ENCODE measurements at places on chromosomes 12 and 14. TPM values are rescaled to one million over a fixed set of nuclear protein-coding genes. Genes with fewer than 3 reads are reported as not detected.

DNA sequence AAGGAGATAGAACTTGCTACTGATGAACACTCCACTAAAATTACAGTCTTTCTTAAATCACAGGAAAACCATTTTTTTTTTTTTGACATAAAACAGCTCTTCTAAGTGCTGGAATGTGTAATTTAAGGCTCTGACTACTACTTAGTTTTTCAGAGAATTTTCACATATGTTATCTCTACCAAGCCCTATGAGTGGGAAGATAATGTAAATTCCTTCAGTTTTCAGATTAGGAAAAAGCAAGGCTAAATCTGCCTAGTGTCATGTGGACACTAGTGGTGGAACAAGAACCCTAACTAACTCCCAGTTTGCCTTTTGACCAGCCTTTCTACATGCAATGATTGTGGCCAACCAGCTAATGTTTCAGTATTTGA lies 37.3 kb upstream of the CSRP2 start:
- DNase-seq: no peak

Gene LMNTD1
- polyA plus RNA-seq: not detected

DNA sequence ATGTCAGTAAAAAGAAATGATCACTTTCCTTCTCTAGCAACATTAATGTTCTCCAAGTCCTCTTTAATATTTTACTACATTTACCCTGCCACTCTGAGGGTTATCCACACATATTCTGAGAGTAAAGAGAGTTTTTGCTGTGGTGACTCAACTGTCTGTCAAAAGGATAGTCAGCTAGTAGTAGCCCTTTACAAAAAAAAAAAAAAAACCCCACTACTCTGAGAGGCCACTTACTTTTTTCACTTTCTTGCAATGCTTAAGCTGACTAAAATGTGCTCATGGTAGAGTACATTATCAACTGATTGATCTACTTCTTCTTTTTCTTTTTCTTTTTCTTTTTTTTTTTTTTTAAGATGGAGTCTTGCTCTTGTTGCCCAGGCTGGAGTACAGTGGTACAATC lies 27.6 kb upstream of the PPM1A start:
- DNase-seq: no peak

- DNase-seq: no peak
Observed at GRCh38 chr14:54901380-54902142, 1.1 kb downstream of the GCH1 start.

DNA sequence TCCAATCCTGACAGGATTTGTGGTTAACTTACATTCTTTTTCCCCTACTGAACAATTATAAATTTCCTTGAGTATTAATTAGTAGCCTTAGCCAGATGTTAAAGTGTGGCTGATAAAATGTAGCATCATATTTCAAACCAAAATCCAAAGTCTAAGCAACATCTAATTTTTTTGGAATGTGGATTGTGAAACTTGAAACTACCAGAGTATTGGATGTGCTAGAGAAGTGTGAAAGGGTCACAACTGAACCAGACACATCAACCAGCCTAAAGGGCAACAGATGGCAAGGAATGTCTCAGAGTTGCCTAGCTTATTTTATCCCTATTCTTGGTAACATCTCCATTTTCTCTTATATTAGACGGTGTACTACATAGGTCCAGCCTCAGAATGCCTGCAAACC lies 153.1 kb upstream of the DCN start:
- DNase-seq: no peak
